NCI-H2081 treated with DMSO at 0.1 percent for 48 hours (cell line): ENCODE measurements at places on chromosomes 13 and 19.

- no peak for DNase-seq
Measured at GRCh38 chr13:36436811-36437210, 4.5 kb downstream of the CCNA1 start.

GRCh38 chr19:53157626-53158025 is 1.2 kb downstream of the ZNF347 start:
- DNase-seq: no peak

DNA sequence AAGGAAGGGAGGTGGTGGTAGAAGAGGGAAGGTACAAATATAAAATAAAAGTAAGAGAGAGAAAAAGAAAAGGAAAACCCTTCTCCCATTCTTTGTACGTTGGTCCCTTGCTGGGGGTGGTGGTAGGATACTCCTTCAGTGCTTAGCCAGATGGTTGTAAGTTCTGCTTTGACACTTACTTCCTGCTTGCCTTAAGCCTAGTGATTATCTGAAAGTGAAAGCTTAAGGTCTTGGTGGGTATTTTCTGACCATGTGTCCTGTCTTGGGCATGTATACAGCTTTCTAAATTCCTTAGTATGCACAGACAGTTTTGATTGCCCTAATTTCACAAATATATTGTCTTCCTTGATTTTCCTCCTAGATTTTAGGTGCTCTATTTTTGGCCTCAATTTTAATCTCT is 314.8 kb downstream of the PCDH17 start:
- DNase-seq: no peak

GRCh38 chr19:19566306-19566705 is 28.2 kb downstream of the CILP2 start:
- no peak for DNase-seq

DNA sequence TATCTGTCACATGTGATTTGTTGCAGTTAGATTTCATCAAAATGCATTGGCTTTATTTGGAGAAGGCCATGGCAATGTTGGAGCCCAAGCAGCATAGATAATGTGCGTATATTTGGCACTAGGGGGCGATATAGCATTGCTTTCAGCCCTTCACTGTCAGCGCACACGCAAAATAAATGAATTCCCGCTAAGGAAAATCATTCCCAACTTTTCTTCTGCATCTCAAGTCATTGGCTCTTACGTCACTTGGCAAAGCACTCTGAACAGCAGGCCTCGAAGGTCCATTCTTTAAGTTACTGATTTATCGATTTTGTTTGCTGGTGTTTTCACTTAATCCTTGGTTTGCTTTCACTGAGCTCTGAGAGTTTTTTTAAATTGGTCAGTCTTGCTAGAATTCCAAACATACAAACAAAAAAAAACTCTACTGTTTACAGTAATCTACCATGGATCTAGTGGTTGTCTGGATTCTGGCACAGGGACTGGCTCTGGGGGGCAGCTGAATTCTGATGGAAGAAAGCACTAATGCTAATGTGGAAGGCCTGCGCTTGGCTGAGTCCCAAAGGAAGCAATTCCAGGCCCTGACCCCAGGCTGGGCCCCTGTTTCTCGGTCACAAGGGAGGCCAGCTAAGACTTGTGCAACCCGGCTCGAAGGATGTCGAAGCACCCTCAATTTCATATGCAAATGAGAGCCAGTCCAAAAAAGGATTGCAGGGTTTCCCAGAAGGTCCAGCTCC is 97.7 kb upstream of the IPO5 start:
- peak; percentile 6 for DNase-seq

DNA sequence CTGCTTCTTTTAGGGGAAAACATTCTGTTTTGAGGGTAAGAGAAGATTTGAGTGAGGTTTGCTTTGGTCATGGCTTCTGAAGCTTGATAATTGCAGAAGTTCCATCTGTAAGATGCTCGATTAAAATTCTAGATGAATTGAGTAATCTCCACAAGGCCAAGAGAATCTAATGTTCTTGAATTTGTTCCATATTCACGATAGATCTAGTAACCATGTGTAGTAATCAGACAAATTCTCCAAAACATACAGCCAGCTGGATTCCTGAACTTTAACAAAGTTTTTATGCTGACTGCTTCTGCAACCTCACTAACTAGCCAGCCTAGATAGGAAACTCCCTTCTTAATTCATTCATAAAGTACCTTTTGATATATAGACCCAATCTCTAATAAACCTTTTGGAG is 92.7 kb downstream of the COL4A2 start:
- no peak for DNase-seq

GRCh38 chr13:100825557-100825956 is 151.0 kb upstream of the TMTC4 start:
- DNase-seq: no peak

DNA sequence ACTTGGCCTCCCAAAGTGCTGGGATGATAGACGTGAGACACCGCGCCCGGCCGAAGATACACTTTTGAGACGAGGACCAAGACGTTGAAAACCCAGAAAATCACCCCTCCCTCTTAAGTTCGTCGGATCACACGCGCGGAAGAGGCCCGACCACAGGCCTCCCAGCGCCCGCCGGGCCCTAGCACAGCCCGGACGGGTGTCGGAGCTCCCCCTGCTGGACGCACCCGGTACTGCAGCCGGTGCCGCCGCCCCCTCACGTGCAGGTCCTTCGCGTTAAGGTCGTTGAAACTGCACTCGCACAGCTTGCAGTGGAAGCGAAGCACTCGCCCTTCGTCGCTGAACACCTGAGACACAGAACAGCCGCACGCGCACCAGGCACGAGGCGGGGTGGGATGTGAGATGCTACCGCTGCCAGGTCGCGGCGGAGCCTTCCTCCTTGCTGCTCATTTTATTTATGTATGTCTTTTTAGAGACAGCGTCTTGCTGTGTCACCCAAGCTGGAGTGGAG is 35.7 kb upstream of the MATK start:
- no peak for DNase-seq

GRCh38 chr13:95432141-95432540 is 120.4 kb upstream of the CLDN10 start:
- no peak for DNase-seq

DNA sequence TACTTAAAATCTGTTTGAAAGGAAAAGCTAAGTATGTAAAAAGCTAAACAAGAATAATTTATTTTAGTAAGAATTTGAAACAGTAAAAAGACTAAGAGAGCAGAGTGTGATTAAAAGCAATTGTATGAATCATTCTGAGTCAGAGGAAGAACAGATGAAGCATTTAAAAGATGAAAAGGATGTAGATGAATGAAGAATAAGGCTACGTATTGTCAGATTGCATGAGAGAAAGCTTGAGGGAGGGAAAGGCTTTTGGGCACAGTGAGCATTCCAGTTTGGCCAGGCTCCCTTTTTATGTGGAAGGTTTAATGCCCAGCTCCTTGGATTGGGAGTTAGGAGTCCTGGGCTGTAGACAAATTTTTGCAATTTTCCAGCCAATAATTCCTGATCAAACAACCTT is 117.7 kb downstream of the FREM2 start:
- DNase-seq: no peak

GRCh38 chr13:22061806-22062391 is 391.0 kb downstream of the FGF9 start:
- DNase-seq: peak; percentile 70

- no peak for DNase-seq
Measured at GRCh38 chr19:33459222-33460090, 62.1 kb downstream of the PEPD start.

- DNase-seq: no peak
Measured at GRCh38 chr19:30109565-30109964, 167.5 kb downstream of the URI1 start.

DNA sequence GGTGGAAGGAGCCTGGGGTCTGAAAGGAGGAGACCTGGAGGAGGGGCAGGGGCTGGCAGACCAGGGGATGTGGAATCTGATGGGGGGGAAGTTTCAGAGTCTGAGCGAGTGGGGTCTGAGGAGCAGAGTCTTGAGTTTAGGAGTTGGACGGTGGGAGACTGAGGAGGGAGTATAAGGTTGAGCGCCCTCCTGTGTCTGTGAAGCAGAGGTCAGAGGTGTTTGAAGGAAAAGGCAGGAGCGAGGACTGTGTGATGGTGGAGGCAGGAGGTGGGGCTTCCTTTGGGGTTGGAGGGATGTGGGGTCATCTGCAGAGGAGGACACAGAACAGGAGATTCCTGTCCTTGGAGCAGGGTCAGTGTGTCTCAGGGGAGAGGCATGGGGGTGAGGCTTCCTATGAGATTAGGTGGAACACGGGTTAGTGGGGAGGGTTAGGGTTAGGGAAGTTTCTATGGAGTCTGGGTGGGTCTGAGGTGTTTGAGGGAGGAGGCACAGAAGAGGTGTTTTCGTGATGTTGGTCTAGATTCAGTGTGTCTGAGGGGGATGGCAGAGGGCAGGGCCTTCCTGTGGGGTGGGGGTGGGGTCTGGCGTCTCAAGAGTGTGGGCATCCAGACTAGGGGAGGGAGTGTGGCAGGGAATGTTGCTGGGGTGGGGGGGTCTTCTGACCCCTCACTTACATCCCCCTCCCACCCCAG is 8.3 kb downstream of the RYR1 start:
- DNase-seq: no peak

DNA sequence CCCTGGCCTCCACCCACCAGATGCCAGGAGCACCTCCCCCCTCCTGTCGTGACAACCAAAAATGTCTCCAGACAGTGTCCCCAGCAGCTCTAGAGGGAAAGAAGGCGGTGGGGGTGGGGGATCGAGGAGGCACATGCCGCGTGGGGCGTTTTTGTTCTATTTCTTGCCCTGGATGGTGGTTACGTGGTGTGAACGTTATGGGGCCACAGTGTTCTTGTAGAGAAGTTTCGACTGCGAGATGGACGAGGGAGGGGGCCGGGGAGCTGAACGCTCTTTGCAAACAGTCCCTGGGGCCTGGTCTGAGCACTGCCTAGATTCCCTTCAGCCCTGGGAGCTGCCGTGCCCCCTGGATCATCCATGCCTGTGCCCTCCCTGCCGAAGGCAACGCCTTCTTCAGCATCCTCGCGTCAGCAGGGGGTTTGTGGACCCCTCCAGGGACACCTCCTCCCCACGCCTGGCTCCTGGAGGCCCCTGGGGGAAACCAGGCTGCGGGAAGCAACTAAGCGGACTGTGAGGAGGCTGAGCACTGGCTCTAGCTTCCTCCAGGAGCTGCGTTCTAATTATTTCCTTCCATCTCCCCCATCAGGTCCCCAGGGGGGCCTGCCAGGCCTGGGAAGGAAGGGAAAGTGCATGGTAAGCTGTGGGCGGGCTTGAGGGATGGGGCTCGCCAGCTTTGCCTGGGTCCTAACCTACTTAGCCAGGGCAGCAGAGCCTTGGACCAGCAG is 131.5 kb downstream of the IER2 start:
- no peak for DNase-seq

GRCh38 chr19:47374876-47375693 is 26.0 kb downstream of the DHX34 start:
- no peak for DNase-seq

GRCh38 chr13:98549728-98550317 is 27.1 kb downstream of the STK24 start:
- no peak for DNase-seq

DNA sequence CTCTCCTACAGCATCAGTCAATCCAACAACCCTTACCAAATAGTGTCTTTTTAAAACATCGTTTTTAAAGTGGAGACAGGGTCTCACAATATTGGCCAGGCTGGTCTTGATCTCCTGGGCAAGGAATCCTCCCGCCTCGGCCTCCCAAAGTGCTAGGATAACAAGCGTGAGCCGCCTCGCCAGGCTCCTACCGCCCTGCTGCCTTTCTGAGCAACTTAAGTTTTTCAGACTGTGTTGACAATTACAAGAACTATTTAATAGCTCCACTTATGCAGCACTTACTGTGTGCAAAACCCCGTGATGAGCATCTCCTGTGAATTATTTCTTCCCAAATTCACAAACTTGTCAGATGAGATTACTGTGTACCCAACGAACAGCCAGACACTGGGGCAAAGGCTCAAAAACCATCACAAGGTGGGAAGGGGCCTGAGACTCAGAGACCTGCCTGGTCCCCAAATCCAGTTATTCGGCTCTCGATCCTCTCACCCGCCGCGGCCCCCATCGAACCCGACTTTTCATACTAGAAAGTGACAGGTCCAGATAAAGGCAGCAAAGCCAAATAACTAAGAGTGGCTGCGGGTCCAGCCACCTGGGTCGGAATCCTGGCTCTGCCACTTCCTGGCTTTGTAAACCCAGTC is 581 bp downstream of the RPL18 start:
- DNase-seq: no peak

GRCh38 chr19:21848706-21849105 is 12.7 kb upstream of the ZNF43 start:
- no peak for DNase-seq

DNA sequence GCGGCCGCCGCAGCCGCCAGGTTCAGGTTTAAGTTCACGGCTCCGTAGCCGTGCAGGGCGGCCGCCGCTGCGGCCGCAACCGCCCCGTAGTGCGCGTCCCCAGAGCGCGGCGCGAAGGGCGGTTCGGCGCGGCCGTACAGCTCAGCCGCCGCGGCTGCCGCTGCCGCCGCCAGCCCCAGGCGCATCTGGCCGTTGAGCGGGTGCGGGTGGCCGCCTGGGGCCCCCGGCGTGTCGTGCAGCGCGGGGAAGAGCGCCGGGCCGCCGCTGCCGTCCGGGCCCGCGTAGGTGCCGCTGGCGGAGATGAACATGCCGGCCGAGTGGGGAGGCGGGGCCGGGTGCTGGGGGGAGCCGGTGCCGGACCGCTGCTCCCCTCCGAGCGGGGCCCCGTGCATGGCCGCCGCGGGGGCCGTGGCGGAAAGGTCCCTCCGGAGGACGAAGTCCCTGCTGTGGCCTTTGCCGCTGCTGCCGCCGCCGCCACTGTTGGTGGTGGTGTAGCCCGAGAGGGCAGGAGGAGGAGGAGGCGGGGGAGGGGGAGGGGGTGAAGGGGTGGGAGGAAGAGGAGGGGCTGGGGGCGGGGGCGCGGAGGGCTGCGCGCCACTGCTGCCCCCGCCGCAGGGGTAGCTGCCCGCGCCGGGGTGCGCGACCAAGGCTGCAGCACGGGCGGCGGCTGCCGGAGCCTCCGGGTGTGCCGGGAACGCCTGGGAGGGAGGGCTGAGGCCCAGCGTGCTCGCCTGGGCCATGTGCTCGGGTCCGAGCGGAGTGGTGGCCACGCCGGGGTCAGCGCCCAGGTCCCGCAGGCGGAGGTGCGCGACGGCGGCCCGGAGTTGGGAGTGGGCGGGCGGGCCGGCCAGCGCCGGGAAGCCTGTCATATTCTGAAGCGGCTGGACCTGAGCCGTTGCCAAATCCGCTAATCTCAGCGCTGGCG is 654 bp downstream of the ZIC5 start:
- DNase-seq: no peak

GRCh38 chr13:51494156-51494555 is 41.3 kb upstream of the INTS6 start:
- no peak for DNase-seq

- DNase-seq: no peak
Measured at GRCh38 chr13:95296326-95296925, 4.8 kb downstream of the ABCC4 start.

- DNase-seq: no peak
Measured at GRCh38 chr19:17420475-17420924, 653 bp downstream of the MVB12A start.

- DNase-seq: peak; percentile 6
Measured at GRCh38 chr19:23116802-23117571, at the start of gene ZNF730. TSS of gene ZNF730 (plus strand) at chr19:23117025. CDS start at chr19:23117174, 149 bp downstream.

GRCh38 chr19:48742096-48742495 is 1.7 kb upstream of the RASIP1 start:
- DNase-seq: no peak

DNA sequence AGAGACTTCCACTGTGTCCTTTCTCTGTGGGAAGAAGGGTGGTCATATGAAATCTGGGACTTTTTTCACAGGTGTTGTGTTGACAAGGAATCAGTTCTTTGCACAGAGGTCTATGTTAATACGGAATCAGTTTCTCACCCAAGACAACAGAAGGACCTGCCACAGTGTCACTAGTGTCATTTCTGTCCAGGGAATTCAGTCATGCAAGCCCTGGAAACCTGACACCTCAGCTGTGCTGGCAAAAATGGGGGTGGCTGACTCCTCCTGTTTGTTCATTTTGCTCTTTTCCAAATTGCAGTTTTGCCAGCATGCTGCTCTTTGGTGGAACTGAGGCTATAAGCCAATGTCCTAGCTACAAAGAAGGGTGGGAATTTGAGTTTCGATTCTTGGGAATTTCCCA is 49.8 kb upstream of the ESD start:
- DNase-seq: no peak
